GM03348 (cell line): ENCODE measurements at places on chromosomes 11 and 22.

- no peak for DNase-seq
These were observed 26.0 kb downstream of the NEAT1 start for GRCh38 chr11:65448418-65449105.

DNA sequence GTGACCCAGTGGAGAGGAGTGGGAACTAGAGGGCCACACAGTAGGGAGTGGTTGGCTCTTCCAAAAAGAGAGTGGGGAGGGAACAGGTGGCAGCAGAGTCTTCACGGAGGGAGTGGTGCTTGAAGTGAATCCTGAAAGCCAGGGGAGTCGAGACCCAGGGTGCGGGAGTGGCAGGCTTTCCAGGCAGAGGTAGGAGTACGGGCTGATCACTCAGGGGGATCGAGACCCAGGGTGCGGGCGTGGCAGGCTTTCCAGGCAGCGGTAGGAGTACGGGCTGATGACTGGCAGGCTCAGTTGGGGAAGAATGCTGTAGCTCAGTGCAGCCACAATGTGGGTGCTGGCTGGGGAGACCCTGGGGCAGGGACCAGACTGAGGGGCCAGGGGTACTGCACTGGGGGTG lies 148.2 kb downstream of the TBC1D22A start:
- no peak for DNase-seq

GRCh38 chr22:36211237-36211861 lies 9.7 kb upstream of the APOL4 start:
- peak; percentile 17 for DNase-seq

DNA sequence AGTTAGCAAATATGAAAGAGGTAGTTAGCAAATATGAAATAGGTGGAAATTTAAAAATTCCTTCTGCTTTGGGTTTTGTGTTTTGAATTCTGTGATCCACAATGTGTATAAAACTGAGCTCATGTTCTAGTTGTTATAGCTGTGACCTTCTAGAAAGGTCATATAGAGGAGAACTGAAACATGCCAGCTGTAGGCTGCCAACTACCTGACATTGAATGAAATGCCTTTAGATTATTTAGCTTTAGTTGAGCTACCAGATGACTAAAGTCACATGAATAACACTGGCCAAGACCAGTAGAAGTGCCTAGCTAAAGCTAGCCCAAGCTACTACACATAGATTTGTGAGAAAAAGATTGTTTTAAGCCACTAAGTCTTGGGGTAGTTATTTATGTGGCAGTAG lies 5.8 kb upstream of the TCN1 start:
- DNase-seq = no peak

GRCh38 chr22:22814666-22815396 lies 72.8 kb upstream of the IGLL5 start:
- no peak for DNase-seq

GRCh38 chr22:44667276-44667675 lies 34.7 kb upstream of the PRR5 start:
- DNase-seq = no peak

DNA sequence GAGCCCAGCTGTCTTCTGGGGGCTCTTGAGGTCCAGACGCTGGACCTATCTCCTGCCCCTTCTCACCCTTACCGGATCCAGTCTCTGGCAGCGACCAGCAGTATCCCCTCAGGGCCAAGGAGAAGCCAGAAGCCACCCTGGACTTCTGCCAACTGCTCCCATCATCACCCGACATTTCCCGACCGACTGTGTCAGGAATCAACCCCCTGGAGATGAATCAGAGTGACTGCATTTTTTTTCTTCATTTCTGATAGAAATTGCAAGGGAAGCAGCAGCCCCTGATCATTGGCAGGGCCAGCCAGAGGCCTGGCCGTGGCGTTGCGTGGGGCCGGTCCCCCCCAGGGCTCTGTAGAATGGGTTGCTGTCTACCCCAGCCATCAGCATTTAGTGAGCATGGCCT lies 5.2 kb upstream of the LIF start:
- peak; percentile 38 for DNase-seq

GRCh38 chr22:49718396-49718795 lies 109.3 kb downstream of the BRD1 start:
- DNase-seq = no peak

GRCh38 chr11:125949271-125950177 lies 3.7 kb downstream of the VSIG10L2 start:
- no peak for DNase-seq

GRCh38 chr22:50581950-50582492 lies 628 bp downstream of the CHKB start:
- DNase-seq = no peak

GRCh38 chr11:83035070-83035854 lies 36.4 kb downstream of the RAB30 start:
- DNase-seq = peak; percentile 24

GRCh38 chr11:66111158-66111557 lies 41.1 kb downstream of the PACS1 start:
- no peak for DNase-seq

DNA sequence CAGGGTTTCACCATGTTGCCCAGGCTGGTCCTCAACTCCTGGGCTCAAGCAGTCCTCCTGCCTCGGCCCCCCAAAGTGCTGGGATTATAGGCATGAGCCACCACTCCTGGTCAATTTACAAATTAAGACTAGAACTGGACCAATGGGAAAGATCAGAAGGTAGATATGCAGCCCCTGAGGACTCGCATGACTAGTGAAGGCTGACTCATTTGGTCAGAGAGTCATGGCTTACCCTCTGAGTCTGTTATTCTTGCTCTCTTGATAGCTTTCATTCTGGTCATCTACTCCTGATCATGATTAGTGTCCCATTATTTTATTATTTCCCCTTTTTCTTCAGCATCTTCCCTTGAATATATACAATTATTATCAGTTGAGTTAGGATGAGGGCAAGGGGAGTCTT lies 2.7 kb upstream of the LDHAL6A start:
- DNase-seq = peak; percentile 29

DNA sequence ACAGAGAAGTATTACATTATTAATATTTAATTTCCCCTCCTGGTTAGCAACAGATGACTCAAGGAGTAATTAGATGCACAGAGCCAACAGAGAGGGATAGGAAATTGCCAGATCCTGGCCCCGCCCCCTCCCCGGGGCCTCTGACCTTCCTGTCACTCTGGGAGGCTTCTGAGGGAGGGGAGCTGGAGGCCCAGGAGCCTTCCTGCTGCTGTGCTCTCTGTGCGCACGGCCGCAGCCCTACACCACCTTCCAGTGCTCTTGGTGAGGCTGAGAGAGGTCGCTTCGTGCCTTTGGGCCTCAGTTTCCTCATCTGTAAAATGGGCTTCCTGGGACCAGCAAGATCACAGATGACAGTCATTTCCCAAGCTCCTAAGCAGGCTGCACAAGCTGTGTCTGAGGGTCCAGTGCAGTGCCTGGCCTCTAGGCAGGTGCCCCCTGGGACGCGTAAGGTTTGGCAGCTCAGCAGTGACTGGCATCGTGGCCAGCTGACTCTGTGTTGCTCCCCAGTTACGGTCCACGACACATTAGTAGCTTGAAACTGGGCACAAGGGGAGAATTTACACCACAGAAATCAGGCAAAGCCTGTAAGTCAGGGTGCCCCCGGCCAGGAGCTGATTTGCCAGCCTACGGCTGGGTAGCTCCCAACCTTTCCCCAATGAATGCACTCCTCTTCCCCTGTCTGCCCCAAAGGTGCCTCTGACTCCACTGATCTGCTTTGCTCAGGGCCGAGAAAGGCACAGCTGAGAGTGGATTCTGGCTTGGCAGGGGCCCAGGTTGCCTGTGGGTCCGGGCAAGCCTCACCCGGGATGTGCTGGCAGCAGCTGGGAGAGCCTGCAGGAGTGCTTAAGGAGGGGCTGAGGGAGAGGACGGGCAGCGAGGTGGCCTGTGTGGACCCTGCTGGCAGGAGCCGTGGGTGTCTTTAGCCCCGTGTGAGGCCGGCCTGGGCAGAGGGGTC lies 2.3 kb downstream of the ADORA2A start:
- DNase-seq = peak; percentile 50

DNA sequence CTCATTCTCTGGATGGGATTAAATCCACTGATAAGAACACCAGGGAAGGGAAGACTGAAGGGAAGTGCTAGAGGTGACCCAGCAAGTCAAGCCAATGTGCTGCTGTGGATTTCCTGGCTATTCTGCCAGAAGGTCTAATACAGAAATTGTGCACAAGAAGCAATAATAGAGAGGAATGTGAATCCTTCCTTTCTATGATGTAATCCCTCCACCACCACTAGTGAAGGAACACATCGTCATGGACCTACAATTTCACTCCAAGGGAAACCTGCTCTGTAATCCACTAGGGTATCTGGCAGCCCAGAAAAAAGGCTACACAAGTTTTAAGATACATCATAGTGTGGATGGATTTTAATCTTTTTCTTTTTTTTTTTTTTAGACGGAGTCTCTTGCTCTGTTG lies 17.4 kb downstream of the LARGE2 start:
- DNase-seq = peak; percentile 45

DNA sequence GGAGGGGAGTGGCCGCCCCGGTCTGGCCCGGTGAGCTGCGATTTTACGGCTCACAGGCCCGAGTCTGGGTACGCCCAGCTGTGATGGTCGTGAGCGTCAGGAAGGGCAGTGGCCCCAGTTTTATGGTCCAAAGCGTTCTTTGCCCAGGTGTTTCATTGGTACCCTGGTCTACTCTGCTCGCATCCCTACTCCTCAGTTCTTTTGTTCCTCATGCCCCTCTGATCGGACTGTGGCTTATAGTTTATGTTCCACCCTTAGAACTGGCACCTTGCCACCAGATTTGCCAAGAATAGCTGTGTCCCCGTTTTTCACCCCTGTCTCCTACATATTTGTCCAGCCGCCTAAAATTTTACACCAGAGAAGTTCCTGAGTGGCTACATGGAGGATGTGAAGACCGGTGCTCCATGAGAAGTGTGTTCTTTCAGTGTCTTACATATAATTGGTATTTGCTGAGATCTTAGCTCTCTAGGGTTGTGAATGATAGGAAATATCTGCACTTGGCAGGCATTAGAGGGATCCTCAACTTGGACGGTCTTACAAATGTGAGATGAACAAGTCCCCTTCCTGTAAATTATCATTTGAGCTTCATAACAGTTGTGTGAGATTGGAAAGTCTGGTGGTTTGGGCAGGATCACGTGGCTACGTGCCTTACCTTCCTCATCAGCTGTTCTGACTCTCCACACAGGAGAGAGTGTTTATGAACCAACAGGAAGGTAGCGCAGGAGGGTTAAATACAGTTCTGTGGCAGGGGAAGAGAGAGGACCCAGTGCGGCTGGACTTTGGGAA lies 1.1 kb downstream of the PANX1 start:
- DNase-seq = peak; percentile 18

DNA sequence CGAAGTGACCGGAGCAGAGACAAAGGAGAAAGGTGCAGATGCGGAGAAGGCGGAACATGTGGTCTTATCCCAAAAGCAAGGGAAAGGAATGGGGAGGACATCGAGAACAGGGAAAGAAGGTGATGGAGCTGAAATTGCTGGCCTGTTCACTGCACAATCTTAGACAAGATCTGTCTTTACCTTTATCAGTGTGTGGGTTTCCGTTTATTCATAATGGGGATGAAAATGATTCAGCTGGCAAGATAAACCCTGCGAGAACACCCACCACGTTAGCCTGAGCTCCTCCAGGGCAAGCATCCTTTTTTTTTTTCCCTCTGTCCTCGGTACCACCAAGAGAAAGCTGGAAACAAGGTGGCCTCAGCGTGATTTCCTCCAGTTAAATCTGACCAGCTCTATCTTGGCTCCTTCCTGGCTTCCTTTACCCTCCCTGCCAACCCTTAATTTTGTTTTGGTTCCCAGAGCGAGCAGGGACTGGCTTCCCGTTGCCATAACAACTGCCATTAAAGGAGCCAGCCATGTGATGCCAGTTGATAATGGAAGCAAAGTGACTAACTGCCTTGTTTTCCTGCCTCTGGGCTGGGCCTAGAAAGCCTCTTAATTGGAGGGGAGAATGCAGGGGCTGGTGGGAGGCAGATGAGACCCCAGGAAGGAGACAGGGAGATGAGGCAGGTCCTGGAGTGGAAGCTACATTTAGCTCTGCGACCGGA lies 4.2 kb downstream of the SGSM1 start:
- DNase-seq = no peak
